Stimulated activated naive CD8-positive, alpha-beta T cell treated with anti-CD3 and anti-CD28 coated beads, Interleukin-15, Interleukin-2, amounts not matched to agents 100 U/mL and 50 U/mL, for 24 hours (primary cell): ENCODE measurements at places on chromosomes 16 and 17.

GRCh38 chr17:43753493-43754129, 5.0 kb downstream of the SOST start:
- DNase-seq: no peak

GRCh38 chr17:76156662-76156991, 15.6 kb upstream of the FOXJ1 start:
- DNase-seq: no peak

DNA sequence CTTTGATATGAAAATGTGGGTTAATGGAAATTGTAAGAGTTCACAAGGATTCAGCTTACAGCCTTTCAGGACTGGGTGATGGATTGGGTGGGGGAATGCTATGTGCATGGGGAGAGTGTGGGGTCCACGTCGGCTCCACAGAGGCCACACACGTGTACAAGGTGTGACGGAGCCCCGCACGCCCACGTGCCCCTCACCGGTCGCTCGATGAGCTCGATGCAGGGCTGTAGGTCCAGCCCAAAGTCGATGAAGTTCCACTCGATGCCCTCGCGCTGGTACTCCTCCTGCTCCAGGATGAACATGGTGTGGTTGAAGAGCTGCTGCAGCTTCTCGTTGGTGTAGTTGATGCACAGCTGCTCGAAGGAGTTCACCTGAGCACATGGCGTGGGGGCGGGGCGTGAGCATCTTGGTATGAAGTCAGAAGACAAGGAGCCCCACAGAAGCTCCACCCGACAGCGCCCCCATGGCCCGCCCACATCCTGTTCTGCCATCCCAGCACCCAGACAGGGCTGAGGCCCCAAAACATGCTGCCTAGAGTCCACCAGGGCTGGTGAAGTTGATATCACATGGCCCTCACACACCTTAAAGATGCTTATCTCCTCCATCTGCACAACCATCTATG, 99.1 kb downstream of the MYH11 start:
- peak; percentile 18 for DNase-seq

- DNase-seq: no peak
These were observed 9.0 kb downstream of the NOG start for GRCh38 chr17:56602292-56603130.

DNA sequence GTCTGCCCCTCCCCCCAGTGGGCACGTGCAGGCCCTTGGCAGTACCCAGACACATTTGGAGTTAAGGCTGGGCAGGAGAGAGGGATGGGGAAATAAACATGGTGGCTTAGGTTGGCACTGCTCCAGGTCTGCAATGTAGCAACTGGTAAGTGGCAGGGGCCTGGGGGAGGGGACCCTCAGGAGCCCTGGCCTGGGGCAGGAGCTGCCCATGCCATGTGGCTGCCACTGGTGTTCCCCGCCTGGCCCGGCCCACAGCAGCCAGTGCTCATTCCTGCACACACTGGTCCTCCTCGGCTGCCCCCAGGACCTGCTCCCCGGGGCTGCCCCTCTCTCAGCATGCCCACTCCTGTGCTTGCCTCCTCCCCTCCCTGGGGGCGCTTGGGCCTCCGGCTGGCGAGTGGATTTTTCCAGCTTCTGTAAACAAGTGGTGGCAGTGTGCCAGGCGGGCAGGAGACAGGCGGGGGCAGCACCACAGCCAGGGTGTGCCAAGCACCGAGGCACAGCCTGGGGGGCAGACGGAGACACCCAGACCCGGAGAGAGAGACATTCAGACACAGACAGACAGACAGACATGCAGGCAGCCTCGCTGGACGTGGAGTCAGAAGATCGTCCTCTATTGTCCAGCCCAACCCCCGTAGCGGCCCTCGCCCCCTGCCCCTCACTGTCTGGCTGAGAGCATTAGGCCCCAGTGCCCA, 9.4 kb downstream of the THRA start:
- no peak for DNase-seq

GRCh38 chr17:64968652-64969501, 49.6 kb upstream of the LRRC37A3 start:
- DNase-seq: no peak

DNA sequence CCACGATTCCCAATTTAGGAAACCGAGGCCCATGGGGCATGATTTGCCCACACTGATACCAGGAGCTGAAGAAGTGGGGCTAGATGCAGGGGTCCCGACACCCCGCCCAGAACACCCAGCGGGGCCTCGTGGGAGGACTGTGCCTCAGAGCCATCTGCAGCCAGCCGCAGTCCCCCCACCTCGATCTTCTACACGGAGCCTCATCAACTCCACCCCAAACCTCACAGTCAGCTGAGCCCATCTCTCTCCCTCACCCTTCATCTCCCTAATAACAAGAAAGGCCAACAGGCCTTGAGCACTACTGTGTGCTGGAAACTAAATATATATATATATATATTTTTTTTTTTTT, 4.2 kb downstream of the ITGAE start:
- DNase-seq: no peak

DNA sequence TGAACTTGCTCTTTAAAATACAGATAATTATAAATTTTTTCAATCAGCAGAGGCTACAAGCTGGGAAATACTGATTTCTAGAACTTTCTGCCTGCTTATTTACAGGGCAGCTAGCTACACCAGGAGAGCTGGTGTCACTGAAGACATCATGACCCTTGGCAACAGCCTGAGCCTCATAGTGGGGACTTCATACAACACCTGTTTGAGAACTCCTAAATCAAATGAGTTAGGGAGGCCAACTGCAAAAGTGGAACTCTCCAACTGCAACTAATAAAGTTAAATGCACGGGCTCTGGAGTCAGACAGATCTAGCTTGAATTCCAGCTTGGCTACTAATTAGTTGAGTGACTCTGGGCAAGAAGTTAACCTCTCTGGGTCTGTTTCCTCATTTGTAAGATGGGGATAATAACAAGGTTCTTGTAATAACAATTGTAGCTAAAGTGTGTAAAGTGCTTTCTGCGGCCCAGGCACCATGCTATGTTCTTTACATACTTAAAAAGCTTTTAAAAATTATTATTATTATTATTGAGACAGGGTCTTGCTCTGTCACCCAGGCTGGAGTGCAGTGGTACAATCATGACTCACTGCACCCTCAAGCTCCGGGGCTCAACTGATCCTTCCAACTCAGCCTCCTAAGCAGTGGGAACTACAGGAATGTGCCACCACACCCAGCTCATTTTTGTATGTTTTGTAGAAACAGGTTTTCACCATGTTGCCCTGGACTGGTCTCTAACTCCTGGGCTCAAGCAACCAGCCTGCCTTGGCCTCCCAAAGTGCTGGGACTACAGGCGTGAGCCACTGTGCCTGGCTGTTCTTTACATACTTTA, 33.4 kb downstream of the VAC14 start:
- no peak for DNase-seq

- no peak for DNase-seq
These were observed 36.7 kb downstream of the AKAP10 start for GRCh38 chr17:19940722-19941464.

GRCh38 chr16:58970775-58971174, 236.7 kb upstream of the GOT2 start:
- no peak for DNase-seq

- DNase-seq: no peak
These were observed 359.0 kb upstream of the TBX2 start for GRCh38 chr17:61040666-61041065.

DNA sequence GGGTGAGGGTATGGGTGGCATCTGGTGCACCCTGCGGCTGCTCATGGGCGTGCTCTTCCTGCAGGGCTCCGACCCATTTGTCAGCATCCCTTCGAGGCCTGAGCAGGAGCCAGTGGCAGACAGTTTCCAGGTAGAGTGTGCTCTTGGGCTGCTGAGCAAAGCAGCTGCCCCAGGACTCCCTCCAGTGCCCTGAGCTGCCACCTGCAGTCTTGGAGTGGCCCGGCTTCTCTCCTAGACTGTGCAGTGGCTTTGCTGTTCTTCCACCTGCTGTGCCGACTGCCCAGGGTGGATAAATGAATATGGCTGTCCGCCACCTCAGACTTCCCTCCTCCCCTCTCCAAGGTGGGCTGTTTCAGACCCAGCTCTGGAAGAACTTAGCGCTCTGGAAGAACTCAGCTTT, 10.8 kb upstream of the JPT2 start:
- DNase-seq: no peak

DNA sequence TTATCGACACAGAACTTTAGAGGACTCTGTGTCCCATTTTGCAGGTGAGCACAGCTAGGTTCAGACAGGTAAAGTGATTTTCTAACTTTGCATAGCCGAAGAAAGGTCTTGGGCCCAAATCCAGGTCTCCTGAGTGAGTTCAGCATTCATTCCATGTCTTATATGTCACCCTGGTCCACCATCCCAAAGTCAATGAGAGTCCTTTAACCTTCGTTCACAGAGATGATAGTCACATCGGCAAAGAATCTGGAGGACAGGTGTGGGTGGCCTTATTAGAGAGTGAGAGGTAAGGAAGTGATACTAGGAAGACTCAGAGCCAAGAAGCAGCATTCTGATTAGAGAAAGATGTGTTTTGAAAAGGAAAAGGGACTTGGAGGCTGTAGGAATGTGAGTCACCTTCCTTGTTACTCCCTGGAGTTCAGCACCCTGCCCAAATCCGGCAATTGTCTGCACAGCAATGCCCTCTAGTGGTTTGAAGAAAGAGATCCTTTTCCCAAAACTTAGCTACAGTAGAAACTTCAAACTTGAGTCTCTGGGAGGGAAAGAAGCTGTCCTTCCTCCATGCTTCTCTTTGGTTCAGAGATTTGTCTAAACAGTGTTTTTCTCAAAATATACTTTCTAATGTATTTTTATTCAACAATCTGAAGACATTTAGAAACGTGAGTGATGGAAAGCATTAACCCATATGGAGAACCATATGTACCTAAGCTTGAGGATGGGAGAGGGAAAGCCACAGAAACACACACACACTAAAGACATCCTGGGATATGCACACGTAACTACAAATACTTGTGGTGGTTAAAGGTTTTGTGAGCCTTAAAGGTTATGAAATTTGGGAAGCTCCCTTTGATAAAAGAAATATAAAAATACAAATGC, 96.4 kb upstream of the SHISA6 start:
- no peak for DNase-seq

DNA sequence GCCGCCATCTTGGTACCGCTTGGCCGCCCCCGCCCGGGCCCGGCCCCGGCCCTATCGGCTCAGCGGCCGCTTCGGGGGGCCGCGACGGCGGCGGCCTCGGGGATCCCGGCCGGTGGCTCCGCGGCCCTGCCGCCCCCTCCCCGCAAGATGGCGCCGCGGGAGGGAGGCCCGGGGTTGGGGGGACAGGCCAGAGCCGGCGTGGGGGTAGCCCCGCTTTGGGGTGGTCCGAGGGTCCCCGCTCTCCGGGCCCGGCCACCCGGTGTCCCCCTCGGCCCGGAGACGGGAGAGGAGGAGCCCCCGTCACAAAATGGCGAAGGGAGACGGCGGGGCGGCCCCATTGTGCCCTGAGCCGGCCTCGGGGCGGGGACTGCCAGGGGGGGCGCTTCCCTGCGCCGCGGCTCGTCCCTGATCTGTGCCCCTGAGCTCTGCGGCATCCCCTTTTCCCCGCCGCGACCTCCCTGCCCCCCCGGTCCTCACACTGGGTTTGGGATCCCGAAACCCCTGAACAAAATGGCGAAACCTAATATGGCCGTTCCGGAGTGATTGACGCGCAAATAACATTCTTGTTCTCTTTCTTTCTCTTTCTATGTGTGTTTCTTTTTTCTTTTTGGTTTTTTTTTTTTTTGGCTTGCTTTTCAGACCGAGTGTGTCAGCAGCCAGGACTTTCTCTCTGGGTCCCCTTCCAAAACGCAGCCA, 986 bp downstream of the HAPSTR1 start:
- peak; percentile 71 for DNase-seq

GRCh38 chr17:61240851-61241468, 158.7 kb upstream of the TBX2 start:
- no peak for DNase-seq

- DNase-seq: peak; percentile 52
These were observed 9.6 kb upstream of the WNT9B start for GRCh38 chr17:46841561-46842379.

DNA sequence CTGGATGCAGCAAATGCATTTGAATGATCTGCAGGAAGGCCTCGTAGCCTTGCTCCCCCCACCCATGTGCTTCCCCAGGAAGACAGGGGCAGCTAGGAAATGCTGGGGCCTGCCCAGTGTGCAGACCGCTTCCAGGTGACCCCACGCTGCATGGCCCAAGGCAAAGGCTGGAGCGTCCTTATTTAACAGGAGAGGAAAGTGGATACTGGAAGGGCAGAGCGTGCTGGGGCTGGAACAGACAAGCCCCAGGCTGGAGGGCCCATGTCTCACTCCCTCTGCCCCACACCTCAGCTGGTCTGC, 26.1 kb upstream of the NPTX1 start:
- DNase-seq: no peak

DNA sequence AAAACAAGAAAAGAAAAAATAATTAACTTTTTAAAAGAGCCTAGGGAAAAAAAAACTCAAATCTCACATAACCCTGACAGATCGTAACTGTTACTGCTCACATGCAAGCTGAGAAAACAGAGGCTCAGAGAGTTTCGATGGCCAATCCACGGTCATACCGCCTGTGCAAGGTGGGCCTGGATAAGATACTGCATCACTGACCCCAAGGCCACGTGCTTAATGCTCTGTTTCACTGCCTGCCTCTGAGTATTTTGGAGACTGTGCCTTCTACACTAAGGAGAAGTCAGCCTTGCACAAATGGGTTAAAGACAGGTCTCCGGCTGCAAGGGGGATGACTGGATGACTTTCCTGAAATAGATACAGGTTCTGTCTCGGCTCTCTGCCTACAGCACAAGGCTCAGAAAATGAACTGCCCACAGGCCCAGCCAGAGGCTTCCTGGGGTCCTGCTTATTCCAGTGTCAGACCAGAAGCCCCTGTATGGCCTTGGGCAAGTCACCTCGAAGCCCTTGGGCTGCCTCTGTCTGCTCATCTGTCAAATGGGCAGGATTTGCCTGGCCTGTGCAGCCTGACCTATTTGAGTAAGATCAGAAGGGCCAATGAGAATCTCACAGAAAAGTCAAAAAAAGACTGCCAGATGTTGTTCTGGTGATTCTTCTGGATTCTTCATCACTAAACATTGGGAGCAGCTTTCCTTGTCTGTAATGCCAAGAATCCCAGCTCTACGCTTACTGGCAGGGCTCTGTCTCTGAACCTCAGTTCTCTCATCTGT, 25.8 kb downstream of the CNGB1 start:
- DNase-seq: no peak

GRCh38 chr17:35749560-35750412, 3.3 kb downstream of the GAS2L2 start:
- DNase-seq: peak; percentile 43

DNA sequence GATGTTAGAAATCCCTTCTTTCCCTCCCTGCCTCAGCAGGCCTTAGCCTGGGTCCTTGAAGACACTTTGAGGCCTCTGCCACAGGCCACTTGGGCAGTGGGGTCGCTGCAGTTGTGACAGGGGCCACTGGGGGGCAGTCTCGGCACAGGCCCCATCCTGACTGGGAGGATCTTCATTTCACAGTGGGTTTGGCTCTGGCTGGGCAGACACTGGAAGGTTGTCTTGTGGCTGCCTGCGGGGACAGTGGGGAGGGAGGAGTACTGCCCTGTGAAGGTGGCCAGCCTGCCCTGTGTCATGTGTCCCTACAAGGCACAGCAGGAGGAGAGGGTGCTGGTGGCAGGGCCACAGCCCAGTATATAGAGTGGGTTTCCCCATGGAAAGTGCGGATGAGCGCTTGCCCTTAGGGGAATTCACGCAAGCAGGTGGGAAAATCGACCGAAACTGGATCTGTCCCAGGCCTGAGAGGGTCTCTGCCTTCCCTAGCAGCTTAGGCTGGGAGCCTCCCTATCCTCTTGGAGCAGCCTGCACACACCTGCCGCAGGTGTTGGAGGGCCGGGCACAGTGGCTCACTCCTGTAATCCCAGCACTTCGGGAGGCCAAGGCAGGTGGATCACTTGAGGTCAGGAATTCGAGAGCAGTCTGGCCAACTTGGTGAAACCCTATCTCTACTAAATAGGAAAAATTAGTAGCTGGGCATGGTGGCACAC, 28.8 kb downstream of the GINS2 start:
- peak; percentile 80 for DNase-seq
